ENCODE measurements at places on chromosomes 11 and 22.

DNA sequence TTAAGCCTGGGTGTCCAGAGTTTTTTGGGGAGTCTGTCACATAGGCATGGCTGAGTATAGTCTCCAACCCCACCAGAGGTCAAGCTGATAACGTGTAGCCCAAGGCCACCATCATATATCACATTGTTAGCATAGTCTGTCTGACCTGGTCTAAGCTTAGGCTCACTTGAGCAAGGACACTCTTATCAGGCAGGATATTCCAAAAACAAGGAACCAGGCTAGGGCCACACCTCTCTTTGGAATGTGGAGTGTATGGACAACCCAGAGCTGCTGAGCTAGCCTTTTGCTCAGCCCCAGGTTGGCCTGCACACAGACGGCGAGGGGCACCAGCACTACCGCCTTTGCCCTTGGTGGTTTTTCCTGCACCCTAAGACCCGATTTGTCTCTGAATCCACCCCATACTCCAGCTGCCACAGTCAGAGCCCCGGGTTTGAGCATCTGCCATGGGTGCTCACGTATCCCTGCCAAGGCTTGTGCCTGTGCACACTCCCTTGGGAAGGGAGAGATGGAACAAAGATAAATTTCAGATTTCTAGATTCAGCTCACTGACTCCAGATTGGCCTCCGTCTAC, 7.2 kb downstream of the SNAP29 start:
- no peak overlapping the region for H3K4me3 ChIP-seq
- H3K36me3 ChIP-seq: peaks cover 4% of the 10 kb centered on the region
- H3K4me1 ChIP-seq: peaks cover 12% of the 10 kb centered on the region
- H3K27me3 ChIP-seq: no peaks in the 10 kb centered on the region

DNA sequence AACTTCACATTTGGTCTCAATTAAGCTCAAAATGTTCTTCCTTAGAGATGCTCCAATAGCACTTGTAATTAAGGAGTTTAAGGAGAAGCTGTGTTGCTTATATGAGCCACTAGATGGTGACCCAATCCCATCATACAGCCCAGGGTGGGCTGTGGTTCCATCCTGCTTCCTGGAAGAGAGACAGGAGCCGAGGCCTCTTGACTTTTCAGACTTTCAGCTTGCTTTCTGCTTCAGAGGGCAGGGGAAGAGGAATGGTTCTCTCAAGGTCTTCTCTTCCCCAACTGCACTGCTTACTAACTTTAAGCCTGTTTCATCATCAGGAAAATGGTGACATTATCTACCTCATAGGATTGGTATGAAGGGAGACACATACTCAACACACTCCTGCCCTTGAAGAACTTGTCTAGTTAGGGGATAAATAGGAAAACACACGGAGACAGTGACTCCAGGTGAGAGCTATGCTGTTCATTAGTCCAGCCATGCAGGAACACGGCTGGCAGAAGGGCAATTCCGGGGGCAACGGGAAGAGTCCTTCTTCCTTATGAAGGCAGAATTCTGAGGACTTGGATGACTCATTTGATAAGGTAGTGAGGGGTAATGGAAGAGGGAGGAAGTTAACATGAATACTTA, 20.1 kb downstream of the TMEM218 start:
- no peak overlapping the region for H3K4me3 ChIP-seq
- no peaks in the 10 kb centered on the region for H3K27me3 ChIP-seq
- peak overlapping the region; percentile 79 for H3K27ac ChIP-seq
- H3K4me1 ChIP-seq: peaks cover 15% of the 10 kb centered on the region
- no peaks in the 10 kb centered on the region for H3K36me3 ChIP-seq
- peak; percentile 41 for DNase-seq

DNA sequence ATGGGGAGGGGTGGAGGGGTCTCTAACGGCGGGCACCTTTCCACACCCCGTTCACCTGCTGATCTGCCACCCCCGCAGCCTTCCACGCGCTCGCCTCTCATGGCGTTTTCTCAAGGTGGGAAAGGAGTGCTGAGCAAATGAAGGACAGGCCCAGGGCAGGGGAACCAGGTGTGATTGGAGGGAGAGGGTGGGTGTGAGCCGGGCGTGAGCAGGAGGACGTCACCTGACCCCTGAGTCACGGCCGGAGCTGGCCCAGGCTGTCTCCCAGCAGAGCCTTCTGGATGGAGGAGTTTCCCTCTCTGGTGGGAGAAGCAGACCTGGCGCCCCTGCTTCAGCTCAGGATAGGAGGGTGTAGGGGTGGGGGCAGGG, 14.0 kb upstream of the ARHGAP8 start:
- no peak overlapping the region for H3K27ac ChIP-seq
- no peak for DNase-seq
- no peak overlapping the region for H3K4me3 ChIP-seq

DNA sequence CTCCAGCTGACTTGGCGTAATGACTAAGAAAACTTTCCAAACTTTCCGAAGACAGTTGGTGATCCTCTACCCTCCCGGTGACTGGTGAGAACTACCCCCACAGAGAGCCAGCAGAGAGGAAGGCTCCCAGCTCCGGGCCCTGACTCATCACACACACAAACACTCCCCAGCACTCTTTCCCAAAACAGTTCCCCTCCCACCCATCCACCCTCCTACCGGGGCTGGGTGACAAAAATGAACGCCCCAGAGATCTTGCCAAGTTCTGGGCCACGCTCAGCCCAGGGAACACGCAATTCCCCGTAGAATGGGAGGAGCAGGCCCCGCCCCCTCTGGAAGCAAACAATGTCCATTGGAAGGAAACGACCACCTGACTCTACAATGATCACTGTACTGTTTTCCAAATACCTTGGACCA, 21.3 kb upstream of the JAM3 start:
- peaks cover 38% of the 10 kb centered on the region for H3K4me1 ChIP-seq
- H3K27me3 ChIP-seq: peaks cover 2% of the 10 kb centered on the region
- peak; percentile 68 for DNase-seq
- no peaks in the 10 kb centered on the region for H3K36me3 ChIP-seq
- peak overlapping the region; percentile 29 for H3K4me3 ChIP-seq

DNA sequence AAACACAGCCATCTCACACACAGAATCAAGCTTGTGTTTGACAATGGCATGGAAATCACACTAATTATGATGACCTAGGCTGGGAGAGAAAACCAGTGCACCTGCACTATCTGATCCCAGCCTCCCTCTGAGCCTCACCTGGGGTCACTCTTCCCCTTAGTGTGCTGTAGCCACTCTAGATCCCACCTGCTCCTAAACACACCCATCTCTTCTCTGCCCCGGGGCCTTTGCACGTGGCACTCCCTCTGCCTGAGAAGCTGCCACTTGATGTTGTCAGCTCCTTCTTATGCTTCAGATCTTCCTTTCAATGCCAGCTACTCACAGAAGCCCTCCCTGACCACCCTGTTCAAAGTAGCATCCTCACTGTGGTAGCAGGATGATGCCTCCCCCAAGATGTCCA, 42.9 kb upstream of the NFAM1 start:
- H3K27me3 ChIP-seq: peaks cover 19% of the 10 kb centered on the region
- H3K36me3 ChIP-seq: no peaks in the 10 kb centered on the region
- H3K27ac ChIP-seq: no peak overlapping the region
- no peaks in the 10 kb centered on the region for H3K4me1 ChIP-seq
- H3K4me3 ChIP-seq: no peak overlapping the region
- DNase-seq: no peak

GRCh38 chr22:42745118-42745517, 24.4 kb upstream of the A4GALT start:
- no peaks in the 10 kb centered on the region for H3K27me3 ChIP-seq
- peak overlapping the region; percentile 6 for H3K27ac ChIP-seq
- peaks cover 25% of the 10 kb centered on the region for H3K4me1 ChIP-seq
- H3K36me3 ChIP-seq: no peaks in the 10 kb centered on the region
- DNase-seq: no peak

DNA sequence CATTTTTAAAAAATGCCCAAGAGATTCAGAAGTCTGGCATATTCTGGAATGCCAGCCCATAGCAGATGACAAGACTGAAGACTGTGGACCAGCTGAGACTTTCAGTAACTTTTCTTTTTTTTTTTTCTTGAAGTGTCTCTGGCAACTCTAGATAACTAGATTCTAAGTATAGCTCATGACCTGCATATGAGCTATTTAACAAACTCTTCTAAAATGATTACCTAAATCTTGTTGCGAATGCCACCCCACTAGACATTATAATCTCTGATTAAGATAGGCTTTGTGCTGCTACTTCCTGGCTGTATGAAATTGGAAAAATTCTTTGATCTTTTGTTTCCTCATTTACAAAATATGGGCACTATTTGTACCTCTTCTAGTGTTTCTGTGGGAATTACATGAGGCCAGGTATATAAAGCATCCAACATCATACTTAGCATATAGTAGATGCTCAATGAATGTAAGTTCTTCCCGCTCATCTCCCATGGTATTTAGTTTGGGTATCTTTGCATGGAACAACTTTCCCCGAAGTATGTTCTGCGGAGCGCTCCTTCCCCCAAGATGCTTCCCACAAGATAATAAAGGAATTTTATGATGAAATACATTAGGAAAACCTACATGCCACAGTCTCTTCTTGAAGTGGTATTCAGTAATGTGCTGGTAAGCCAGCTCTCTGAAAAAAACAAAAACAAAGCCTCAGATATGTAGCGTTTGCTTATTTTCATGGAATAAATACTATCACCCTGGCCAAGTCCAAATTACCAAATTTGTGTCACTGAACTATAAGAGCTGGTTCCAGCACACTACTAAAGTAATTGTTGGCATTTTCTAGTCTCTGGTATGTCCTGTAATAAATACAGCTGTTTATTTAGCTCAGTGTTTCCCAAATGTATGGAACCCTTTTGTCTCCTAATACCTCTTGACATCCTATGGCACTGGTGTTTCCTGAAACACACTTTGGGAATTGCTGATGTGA, 86.8 kb upstream of the TIMP3 start:
- no peak overlapping the region for H3K4me3 ChIP-seq
- H3K27ac ChIP-seq: no peak overlapping the region
- H3K4me1 ChIP-seq: peaks cover 35% of the 10 kb centered on the region

GRCh38 chr22:33565580-33565995, 354.7 kb downstream of the LARGE1 start:
- no peaks in the 10 kb centered on the region for H3K27me3 ChIP-seq
- H3K36me3 ChIP-seq: peaks cover 4% of the 10 kb centered on the region
- H3K4me1 ChIP-seq: peaks cover 2% of the 10 kb centered on the region

GRCh38 chr11:3879967-3880542, 24.6 kb downstream of the STIM1 start:
- peaks cover 15% of the 10 kb centered on the region for H3K4me1 ChIP-seq
- H3K36me3 ChIP-seq: no peaks in the 10 kb centered on the region

- peaks cover 21% of the 10 kb centered on the region for H3K36me3 ChIP-seq
- H3K27me3 ChIP-seq: no peaks in the 10 kb centered on the region
- peaks cover 5% of the 10 kb centered on the region for H3K4me1 ChIP-seq
- no peak overlapping the region for H3K4me3 ChIP-seq
- H3K27ac ChIP-seq: no peak overlapping the region
Observed at GRCh38 chr11:78460471-78460870, 42.9 kb upstream of the GAB2 start.

DNA sequence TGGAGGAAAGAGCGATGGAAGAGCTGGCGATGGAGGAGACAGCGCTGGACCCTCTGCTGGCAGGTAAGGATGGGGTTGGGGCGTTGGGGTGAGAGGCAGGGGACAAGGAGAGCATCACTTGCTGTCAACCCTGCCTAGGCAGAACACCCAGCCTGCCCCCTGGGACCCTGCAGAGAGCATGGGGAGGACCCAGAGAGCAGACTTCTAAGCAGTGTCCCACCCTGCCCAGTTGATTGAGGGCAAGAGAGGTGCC, 111.6 kb upstream of the ANO1 start:
- no peak overlapping the region for H3K27ac ChIP-seq
- peaks cover 15% of the 10 kb centered on the region for H3K4me1 ChIP-seq
- peaks cover 12% of the 10 kb centered on the region for H3K27me3 ChIP-seq

GRCh38 chr11:129131316-129131715, 60.8 kb downstream of the ARHGAP32 start:
- peaks cover 35% of the 10 kb centered on the region for H3K4me1 ChIP-seq
- peaks cover 3% of the 10 kb centered on the region for H3K36me3 ChIP-seq
- H3K4me3 ChIP-seq: peak overlapping the region; percentile 26
- no peak for DNase-seq

- no peak overlapping the region for H3K27ac ChIP-seq
- peaks cover 3% of the 10 kb centered on the region for H3K27me3 ChIP-seq
- H3K36me3 ChIP-seq: no peaks in the 10 kb centered on the region
- no peak overlapping the region for H3K4me3 ChIP-seq
Observed at GRCh38 chr11:67634366-67635230, 4.9 kb upstream of the NUDT8 start.

GRCh38 chr11:45250035-45250718, 36.0 kb downstream of the SYT13 start:
- H3K4me3 ChIP-seq: no peak overlapping the region
- H3K4me1 ChIP-seq: peaks cover 14% of the 10 kb centered on the region
- peaks cover 1% of the 10 kb centered on the region for H3K27me3 ChIP-seq

- DNase-seq: no peak
- H3K36me3 ChIP-seq: no peaks in the 10 kb centered on the region
- H3K4me3 ChIP-seq: no peak overlapping the region
- no peaks in the 10 kb centered on the region for H3K4me1 ChIP-seq
- H3K27ac ChIP-seq: no peak overlapping the region
- peaks cover 66% of the 10 kb centered on the region for H3K27me3 ChIP-seq
Observed at GRCh38 chr11:32068134-32068870, 22.6 kb upstream of the RCN1 start.

GRCh38 chr11:78851878-78852586, 277.4 kb upstream of the NARS2 start:
- no peaks in the 10 kb centered on the region for H3K4me1 ChIP-seq
- no peaks in the 10 kb centered on the region for H3K36me3 ChIP-seq
- H3K27me3 ChIP-seq: peaks cover 2% of the 10 kb centered on the region

GRCh38 chr22:48755059-48755949, 1072.4 kb downstream of the BRD1 start:
- H3K4me3 ChIP-seq: no peak overlapping the region
- no peaks in the 10 kb centered on the region for H3K4me1 ChIP-seq
- H3K36me3 ChIP-seq: no peaks in the 10 kb centered on the region
- DNase-seq: peak; percentile 61
- H3K27ac ChIP-seq: no peak overlapping the region

GRCh38 chr11:64225608-64226506, at the start of the genes NUDT22 and TRPT1:
Gene NUDT22, plus strand, starts transcription at chr11:64226274. Its CDS starts 379 bp downstream, at chr11:64226653.
Gene TRPT1, minus strand, starts transcription at chr11:64226186. Its CDS starts 326 bp downstream, at chr11:64225860.
- peak within 1 kb of the TSS; percentile 87 for H3K27ac ChIP-seq
- peak within 1 kb of the TSS; percentile 81 for H3K4me3 ChIP-seq
- no peaks in the 10 kb centered on the region for H3K36me3 ChIP-seq
- no peaks in the 10 kb centered on the region for H3K27me3 ChIP-seq
- H3K4me1 ChIP-seq: peaks cover 40% of the 10 kb centered on the region
- peak; percentile 95 for DNase-seq

GRCh38 chr11:36131721-36132397, 157.4 kb downstream of the COMMD9 start:
- H3K27ac ChIP-seq: no peak overlapping the region
- DNase-seq: no peak
- peaks cover 22% of the 10 kb centered on the region for H3K4me1 ChIP-seq
- no peak overlapping the region for H3K4me3 ChIP-seq

DNA sequence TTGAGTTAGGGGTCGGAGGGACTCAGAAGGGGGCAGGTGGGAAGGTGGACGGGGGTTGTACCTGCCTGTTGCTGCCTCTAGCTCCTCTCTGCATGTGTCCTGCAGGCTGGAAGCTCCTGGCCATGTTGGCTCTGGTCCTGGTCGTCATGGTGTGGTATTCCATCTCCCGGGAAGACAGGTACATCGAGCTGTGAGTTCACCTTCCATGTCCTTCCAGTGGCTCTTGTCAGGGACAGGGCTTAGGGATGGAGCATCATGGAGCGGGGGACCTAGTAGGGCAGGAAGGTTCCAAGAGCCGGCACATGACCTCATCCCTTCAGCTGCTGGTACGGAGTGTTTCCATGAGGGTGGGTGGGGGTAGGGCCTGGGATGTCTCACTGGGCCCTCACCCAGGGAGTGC, 50.9 kb downstream of the ST3GAL4 start:
- H3K27ac ChIP-seq: no peak overlapping the region
- H3K27me3 ChIP-seq: no peaks in the 10 kb centered on the region
- peaks cover 22% of the 10 kb centered on the region for H3K36me3 ChIP-seq
- peak; percentile 57 for DNase-seq
- peaks cover 32% of the 10 kb centered on the region for H3K4me1 ChIP-seq

- no peak overlapping the region for H3K27ac ChIP-seq
- no peak for DNase-seq
- H3K36me3 ChIP-seq: no peaks in the 10 kb centered on the region
- peaks cover 5% of the 10 kb centered on the region for H3K27me3 ChIP-seq
- H3K4me1 ChIP-seq: no peaks in the 10 kb centered on the region
Observed at GRCh38 chr11:109933126-109933525, 160.1 kb upstream of the ZC3H12C start.
